ENCODE measurements at places on chromosomes 2 and 18.

DNA sequence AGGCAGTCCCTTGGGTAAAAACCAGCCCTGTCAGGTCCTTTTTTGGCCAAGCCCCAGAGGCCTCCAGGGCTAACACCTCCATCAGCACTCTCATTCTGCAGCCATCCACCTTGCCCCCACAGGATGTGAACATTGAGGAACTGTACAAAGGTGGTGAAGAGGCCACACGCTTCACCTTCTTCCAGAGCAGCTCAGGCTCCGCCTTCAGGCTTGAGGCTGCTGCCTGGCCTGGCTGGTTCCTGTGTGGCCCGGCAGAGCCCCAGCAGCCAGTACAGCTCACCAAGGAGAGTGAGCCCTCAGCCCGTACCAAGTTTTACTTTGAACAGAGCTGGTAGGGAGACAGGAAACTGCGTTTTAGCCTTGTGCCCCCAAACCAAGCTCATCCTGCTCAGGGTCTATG, 7.3 kb downstream of the IL1F10 start:
- no peak for DNase-seq

DNA sequence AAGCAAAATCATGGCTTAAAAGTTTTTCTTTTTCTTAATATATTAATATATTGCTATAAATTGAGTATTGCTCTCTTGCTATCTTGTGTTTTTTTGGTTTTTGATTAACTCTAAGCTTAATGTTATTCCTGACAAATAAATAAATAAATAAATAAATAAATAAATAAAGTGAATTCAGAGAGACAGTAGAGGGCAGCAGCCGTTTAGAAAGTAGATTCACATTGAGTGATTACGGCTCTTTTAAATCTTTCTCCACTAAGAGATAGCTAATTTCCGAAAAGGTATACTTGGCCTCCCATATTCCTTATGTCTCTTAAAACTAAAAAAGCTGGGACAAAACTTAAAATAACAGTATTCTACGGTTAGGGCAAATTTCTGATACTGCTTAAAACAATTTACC, 34.3 kb downstream of the MSH2 start:
- peak; percentile 53 for DNase-seq

DNA sequence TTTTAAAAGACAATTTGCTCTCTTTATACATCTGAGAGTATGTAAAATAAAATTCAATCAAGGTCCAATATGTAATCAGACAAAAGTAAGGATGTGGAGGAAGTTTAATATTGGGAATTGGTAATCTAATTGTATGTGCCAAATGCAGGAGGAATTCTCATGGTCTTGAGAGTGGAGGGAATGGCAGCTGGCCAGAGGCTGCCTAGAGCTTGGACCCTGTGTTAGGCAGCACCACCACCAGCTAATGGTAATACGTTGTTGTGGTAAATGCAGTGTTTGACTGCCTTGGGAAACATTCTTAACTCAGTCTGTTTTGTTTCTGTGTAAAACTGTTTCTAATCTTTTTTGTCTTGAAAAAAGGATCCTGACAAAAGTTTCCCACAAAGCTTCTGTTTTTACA, 30.0 kb downstream of the GALNT1 start:
- DNase-seq = no peak

DNA sequence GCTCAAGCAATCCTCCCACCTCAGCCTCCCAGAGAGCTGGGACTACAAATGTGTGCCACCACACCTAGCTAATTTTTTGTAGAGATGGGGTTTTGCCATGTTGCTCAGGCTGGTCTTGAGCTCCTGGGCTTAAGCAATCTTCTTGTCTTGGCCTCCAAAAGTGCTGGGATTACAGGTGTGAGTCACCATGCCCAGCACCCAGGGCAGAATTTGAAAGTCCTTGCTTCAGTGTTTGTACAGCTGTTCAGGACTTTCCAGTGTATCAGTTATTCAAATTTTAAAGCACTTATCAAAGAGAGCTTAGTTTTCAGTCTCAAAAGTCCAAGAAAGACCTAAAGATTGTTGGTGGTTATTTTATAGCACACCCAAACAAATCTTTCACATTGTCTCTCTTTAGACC, 43.6 kb upstream of the VPS54 start:
- DNase-seq = peak; percentile 53

GRCh38 chr2:182946958-182947369, 80.5 kb upstream of the FRZB start:
- DNase-seq = no peak

GRCh38 chr2:240357641-240358012, 77.8 kb upstream of the GPC1 start:
- DNase-seq = no peak

DNA sequence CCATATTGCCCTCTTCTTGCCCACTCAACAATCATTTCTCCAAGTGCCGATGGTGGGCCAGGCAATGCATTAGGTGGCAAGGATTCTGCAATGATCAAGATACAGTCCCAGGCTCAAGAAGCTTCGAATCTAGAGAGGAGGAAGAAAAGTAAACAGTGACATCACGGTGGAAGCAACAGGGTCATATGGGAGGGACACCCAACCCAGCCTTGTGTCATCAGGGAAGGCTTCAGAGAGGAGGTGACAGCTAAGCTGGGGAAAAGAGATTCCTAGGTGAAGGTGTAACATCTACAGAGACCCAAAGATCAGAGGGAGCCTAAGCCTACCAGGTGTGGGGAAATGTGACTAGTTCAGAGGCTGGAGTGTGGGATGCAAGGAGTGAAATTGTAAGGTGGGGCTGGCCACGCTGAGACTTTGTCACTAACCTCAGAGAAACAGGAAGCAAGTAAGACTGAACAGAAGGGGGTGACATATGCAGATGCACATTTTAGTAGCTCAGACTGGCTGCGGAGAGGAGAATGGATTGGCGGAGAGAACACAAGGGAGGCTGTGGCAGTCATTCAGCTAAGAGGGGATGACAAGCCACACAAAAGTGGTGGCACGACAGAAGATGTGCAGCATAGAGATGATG, 104.9 kb downstream of the ANKRD44 start:
- DNase-seq = no peak

DNA sequence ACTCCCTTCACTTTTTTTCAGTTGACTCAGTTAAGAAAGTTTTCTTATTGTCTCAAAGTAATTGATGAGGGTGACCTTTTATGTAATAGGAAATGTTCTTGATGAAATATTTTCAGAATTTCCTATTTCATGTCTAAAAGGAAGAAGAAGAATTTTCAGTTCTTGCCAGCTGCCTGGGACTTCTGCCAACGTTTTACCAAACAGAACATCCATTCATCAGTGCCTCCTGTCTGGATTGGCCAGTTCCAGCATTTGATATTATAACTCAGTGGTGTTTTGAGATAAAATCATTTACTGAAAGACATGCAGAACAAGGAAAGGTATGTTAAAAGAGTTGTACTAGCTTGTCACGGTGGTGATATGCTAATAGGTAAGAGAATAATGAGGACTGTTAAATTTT, 104.7 kb upstream of the MYO3B start:
- peak; percentile 84 for DNase-seq

GRCh38 chr2:237472187-237472712, 14.8 kb upstream of the MLPH start:
- DNase-seq = no peak

DNA sequence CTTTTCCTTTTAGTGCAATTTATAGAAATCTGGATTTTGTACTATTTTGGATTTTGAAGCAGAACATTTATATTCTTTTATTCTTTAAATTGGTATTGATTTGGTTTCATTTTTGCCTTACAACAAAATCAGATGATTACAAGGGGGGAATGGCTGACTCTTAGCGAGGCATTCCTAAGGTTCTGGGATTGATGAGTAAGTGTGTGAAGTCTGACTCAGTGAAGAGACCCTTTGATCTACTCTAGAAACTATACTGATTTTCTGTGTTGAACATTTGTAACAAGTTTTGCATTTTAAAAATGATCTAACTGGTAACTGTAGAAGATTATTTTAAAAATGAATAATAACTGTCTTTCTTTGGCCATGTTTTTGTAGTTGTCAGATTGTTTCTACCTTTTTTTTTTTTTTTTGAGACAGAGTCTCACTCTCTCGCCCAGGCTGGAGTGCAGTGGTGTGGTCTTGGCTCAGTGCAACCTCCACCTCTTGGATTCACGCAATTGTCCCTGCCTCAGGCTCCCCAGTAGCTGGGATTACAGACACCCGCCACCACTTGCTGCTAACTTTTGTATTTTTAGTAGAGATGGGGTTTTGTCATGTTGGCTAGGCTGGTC, 48.7 kb downstream of the TTC39C start:
- no peak for DNase-seq

- no peak for DNase-seq
Measured at GRCh38 chr2:236884569-236885175, 201.0 kb upstream of the COPS8 start.

DNA sequence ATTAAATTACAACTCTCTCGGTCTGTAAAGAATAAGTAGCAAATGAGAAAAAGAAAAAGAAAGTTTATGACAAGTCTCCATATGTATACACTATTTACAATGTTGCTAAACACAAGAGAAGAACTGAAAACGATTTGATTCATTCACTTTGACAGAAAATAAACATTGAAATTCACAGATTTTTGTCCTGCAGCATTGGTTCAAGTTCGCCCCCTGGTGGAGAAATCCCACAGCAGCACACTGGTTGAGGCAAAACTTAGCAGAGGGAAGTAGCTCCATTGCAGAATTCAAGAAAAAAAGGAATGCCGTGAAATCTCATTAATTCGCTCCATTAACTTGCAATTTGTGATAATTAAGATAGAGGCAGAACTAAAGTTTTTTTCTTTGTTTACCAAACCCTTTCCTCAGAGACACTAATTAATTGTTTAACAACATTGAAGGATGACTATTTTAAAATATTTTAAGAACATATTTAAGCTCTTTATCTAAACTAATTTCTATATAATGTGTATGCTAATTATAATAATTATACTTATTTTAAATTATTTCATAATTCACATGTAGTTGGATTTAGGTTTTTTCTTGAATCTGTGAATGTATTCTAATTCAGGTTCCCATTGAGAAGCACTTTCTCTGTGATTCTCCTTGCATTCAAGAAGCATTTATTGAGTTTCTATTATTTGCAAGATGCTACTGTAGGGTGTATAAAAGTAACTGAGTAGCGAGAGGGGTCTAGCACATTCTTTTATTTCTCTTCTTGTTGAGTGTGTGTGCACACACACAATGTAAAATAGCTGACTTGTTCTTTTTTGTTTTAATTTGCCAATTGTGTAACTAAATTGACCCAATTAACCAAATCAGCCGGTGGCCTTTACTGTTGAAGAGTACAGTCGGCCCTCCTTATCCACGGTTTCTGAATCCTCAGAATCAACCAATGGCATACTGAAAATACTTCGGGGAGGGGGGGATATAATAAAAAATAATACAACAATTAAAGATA, 74.1 kb downstream of the COL4A3 start:
- DNase-seq = peak; percentile 52

DNA sequence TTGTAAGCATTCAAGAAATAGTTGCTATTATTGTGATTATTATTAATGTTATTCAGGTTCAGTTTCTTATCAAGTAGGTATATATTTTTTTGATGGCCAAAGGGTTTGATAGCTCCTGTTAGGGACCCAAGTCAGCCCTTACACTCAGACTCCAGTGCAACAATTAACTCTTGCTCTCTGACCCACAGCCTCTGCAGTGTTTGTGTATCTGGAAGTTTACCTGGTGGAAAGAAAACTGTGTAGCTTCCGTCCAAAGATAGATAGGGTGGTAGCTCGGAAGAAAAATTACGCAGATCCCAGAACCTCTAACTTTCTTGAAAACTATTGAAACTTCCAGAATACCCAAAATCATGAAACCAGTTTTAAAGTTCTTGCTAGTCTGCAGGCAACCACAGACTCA, 58.6 kb upstream of the IGFBP2 start:
- no peak for DNase-seq

GRCh38 chr2:22604136-22604535, 780.8 kb upstream of the KLHL29 start:
- DNase-seq = no peak

GRCh38 chr2:57313678-57314077, 732.9 kb upstream of the VRK2 start:
- no peak for DNase-seq

- no peak for DNase-seq
Measured at GRCh38 chr2:15991231-15991630, 50.9 kb downstream of the MYCN start.

DNA sequence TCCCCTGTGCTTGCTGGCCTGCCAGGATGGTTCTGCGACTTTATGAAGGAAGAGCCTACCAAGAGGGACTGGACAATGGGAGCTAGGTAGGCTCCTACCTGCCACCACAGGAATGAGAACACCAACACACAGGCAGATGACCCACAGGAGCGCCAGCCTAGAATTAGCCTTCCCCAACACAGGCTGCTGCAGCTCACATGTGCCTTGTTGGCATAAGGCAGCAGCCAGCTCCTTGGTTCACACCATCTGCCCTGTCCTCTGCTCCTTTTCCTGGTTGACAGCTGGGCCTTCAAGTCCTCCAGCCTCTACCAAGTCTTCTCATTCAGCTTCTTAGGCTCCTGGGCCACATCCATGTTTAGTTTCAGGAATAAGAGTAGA, 705.4 kb upstream of the RAB6C start:
- DNase-seq = no peak

- peak; percentile 59 for DNase-seq
Measured at GRCh38 chr18:63409301-63409700, 13.0 kb downstream of the VPS4B start.

DNA sequence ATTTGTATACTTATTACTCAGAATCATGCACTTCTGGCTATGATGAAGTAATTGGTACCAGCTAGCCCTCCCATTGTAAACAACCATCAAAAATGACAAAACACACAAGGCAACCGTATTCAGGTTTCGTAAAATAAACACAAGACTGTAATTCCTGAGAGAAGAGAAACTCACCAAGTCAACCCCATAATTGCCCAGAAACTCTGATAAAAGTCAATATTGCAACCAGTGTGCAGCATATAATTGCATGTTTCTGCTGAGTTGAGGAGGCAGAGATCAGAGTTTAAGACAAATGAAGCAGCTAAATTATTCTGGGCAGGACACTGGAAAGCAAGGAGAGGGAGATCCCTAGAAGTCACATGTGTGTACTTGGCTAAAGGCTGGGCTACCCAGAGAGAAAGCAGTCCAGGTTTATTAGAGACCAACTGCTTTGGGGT, 90.3 kb downstream of the ROCK2 start:
- DNase-seq = peak; percentile 44

GRCh38 chr2:240021488-240022104, 3.5 kb downstream of the NDUFA10 start:
- DNase-seq = peak; percentile 27

DNA sequence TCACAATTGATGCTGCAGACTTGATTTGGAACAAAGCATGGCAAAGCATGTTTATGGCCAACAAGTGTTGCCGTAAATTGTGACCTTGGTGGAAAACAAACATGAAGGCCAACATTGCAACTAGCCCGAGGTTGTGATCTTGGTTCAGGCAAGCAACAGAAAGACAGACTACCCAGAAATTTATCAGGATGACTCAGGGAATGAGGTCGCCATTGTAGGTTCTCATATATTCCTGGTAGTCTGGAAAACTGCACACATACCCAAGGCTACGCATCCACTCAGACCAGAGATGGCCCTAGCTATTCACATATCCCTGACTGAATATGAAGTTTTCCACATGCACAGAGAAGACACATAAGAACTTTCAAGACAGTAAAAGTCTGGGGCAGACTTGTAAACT, 30.1 kb downstream of the CYP1B1 start:
- DNase-seq = no peak

Data from fibroblast of gingiva (primary cell).